H1 (cell line): ENCODE measurements at places on chromosomes 1 and 21.

GRCh38 chr1:11796036-11796828 lies 9.5 kb downstream of the MTHFR start:
- DNase-seq, result no peak

DNA sequence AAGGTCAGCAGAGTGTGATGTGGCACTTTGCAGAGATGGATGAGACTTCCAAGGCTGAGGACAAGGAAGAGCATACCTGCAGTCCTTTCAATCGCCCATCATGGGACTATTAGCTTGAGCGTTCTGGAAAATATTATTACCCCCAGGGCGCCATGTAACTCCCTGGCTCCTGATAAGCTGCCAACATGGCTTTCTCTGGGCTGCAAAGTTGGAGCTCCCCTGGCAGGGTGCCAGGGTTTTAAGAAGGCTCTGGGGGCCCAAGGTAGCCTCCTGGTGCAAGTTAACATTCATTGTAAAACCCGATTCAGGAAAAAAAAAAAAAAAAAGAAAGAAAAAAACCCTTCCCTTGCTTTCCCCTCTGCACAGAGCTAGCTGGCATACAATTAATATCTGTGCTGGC lies 196.7 kb downstream of the PBX1 start:
- DNase-seq, result no peak

DNA sequence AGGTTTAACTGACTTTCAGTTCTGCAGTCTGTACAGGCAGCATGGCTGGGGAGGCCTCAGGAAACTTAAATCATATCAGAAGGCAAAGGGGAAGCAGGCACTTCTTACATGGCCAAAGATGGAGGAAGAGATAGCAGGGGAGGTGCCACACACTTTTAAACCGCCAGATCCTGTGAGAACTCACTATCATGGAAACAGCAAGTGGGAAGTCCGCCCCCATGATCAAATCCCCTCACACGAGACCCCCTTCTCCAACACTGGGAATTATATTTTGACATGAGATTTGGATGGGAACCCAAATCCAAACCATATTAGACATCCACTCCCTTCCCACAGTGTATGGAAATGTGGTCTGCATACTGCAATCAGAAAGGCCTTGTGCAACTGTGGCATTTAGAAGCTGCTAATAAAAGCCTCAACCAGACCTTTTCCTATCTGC lies 148.2 kb downstream of the FCRL5 start:
- no peak for DNase-seq

DNA sequence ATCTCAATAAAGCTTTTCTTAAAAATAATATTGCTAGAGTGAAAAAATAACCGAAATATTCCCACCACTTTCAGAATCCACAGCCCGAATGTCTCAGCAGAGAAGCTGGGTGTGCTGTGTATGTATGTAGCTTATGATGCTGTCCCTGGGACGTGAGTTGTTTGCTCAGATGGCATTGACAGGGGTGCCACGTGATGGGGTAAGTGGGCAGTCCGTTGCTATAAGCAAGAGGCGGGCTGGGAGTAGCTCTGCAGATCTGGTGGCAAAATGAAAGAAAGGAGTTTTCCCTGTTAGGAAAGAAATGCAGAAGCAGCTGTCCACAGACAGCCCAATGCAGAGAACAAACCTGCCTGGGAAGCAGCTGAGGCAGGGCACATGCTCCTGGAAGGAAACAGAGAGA lies 3.8 kb upstream of the FAM20B start:
- DNase-seq, result no peak

GRCh38 chr1:39275836-39276507 lies 71.5 kb downstream of the MACF1 start:
- no peak for DNase-seq

DNA sequence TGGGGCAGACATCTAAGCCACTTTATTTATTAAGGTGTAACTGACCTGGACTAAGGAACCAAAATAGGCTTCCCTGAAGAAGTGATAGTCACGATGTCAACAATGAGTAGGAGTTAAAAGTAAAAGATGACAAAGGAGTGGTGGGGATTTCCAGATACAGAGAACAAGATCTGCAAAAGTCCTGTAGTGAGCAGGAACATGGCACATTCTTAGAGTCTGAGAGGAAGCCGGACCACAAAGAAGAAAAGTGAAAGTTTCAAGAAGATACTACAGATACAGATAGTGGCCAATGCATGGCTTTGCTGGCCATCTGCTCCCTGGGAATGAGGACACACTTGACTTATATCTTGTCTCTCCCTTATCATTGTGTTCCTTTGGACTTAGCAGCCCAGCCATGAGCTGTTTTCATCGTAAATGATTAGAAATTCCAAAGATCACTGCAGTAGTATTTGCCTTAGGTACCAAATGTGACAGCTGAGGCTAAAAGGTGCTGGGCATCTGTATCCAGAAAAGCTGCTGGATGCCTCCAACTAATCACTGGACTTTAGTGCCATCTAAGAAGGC lies 302.4 kb upstream of the NR5A2 start:
- DNase-seq, result no peak
